ENCODE measurements at places on chromosomes 5 and 9.

GRCh38 chr9:33438926-33439680 is 8.3 kb downstream of the AQP3 start:
- DNase-seq, result no peak

GRCh38 chr5:106730912-106731311 is 939.8 kb downstream of the EFNA5 start:
- DNase-seq, result no peak

GRCh38 chr9:37915911-37916470 is 12.1 kb upstream of the SLC25A51 start:
- no peak for DNase-seq

GRCh38 chr9:32220750-32221149 is 163.7 kb upstream of the ACO1 start:
- DNase-seq, result no peak

- DNase-seq, result peak; percentile 71
Observed at GRCh38 chr9:123112015-123112975, 78.8 kb downstream of the GPR21 start.

DNA sequence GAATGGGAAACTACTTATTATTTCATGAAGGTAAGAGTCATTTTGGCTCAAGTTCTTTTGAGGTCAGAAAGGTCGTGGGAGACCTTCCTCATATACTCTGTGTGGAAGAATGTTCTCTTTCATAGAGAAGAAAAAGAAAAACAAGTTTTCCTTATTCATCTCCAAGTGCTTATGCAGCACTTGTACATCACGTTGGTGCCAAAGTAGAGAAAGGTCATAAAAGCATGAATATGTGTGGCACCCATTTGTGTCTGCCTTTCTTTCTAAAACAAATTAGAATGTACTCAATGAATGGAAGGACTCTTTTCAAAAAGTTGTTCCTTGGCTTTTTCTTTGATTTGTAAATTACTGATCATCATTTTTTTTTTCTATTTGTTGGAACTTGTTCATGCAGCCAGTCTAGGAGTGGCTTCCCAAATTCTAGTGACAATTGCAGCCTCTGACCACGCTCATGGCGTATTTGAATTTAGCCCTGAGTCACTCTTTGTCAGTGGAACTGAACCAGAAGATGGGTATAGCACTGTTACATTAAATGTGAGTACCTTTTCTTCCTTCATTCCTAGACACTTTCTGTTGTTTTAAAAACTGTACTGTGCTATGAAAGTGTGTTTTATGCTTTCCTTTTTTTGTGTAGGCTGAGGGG is 122.4 kb downstream of the ADGRV1 start:
- no peak for DNase-seq

- no peak for DNase-seq
Observed at GRCh38 chr5:96714951-96715451, 52.8 kb downstream of the CAST start.

DNA sequence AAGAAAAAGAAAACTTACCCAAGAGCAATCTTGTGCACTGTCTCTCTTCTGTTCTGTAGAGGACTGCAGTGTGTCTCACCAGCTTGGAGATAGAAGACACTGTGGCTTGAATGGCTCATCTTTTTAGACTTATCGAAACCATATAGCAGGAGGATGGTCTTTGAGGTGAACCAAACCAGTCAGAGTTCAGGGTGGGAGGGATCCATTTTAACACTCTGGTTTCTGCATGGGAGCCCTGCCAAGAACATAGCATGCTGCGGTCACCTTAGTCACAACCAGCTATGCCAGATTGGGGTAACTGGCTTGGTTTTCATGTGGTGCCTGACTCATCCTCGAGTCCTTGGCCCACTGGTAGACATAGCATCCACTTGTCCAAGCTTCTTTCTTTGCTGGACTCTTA is 135.1 kb downstream of the PAPPA start:
- DNase-seq, result no peak

DNA sequence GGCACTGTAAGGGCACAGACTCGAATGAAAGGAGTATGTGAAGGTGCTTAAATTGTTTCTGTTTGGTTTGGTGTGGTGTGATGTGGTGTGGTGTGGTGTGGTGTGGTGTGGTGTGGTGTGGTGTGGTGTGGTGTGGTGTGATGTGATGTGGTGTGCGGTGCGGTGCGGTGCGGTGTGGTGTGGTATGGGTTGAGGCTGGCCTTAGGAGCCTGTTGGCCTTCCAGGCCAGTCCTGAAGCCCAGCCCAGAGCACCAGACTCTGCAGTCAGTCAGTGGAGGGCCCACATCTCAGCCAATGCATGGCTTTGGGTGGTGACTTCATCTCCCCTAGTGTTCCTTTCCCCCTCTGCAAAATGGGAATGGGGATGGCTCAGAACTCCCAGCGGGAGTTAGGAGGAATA is 85.8 kb downstream of the KCNIP1 start:
- no peak for DNase-seq

GRCh38 chr5:91118796-91119195 is 264.3 kb downstream of the ARRDC3 start:
- no peak for DNase-seq

DNA sequence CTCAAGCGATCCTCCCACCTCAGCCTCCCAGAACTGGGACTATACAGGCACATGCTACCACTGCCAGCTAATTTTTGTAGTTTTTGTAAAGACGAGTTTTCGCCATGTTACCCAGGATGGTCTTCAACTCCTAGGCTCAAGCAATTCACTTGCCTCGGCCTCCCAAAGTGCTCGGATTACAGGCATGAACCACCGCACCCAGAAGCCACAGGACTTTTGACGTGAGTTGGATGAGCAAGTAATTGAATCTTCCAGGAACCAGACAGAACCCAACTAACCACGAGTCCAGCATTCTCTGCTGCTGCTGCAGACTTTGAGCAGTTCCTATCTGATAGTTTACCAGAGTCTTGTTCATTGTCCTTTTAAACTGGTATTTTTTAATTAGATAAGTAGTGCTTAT is 9.6 kb upstream of the ATP6V0E1 start:
- no peak for DNase-seq

GRCh38 chr5:80284720-80285119 is 28.9 kb upstream of the SERINC5 start:
- no peak for DNase-seq

Measured in BE2C (cell line).